ENCODE measurements at places on chromosomes 11 and 22.

DNA sequence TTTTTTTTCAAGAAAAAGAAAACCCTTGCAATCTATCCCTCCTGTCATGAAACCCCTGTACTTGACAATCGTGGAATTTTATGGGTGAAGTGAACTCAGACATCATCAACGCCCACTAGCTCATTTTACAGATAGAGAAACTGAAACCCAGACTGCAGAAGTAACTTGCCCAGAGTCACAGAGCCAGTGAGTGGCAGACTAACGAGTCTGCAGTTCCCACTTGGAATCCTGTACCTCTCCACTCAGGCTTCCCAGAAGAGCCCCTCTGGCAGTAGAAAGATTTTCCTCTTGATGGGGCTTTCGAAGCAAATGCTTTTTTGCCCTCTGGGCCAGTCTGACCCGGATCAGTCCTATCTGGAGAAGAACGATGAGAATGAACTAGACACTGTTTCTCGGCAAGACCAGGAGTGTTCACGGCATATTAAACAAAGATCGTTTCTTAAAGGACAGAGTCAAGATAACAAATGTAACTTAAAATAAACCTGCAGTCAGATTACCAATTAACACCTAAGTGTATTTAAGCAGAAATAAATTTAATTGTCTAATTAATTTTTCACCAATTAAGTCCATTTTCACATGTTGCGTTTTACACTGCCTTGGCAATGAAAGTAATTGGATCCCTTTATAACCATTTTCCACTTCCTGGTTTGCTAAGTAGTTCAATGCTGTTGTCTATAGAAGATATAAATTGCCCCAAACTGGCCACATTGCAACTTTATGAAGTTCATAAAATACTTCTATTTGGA lies 61.3 kb upstream of the CREB3L1 start:
- no peak for DNase-seq

- no peak for DNase-seq
Measured at GRCh38 chr22:46750530-46750800, 12.0 kb upstream of the TBC1D22A start.

DNA sequence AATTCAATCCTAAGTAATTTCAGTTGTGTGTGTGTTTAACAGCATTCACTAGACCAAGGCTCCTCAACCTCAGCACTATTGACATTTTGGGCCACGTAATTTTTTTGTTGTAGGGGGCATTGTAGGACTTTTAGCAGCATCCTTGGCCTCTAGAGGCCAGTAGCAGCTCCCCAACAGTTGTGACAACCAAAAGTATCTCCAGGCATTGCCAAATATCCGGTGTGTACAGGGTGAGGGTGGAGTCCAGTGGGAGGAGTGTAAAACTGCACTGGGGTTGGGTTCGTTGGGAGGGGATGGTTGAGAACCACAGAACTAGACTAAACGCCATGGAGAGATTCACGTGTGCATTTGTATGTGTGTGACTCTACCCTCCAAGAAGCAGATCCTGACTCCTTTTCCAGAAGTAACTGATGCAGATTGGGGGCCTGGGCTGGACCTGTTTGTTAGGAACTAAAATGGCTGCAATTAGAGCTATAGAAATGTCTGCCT lies 5.9 kb upstream of the PHF21A start:
- peak; percentile 81 for DNase-seq

GRCh38 chr11:58830673-58831301 lies 13.7 kb downstream of the GLYATL2 start:
- DNase-seq, result no peak

- no peak for DNase-seq
Measured at GRCh38 chr11:67242548-67242947, 23.7 kb upstream of the GRK2 start.

Measured in activated CD4-positive, alpha-beta T cell treated with anti-CD3 and anti-CD28 coated beads, Interleukin-2, Interleukin-4, amounts not matched to agents 100 ng/mL and 50 ng/mL, durations not matched to agents 16 hours and 8 hours (primary cell).